ENCODE measurements at places on chromosomes 1 and 21. TPM values are rescaled to one million over a fixed set of nuclear protein-coding genes. Genes with fewer than 3 reads are reported as not detected.

FALEC gene
- not detected for total RNA-seq

KIF14 gene
- 11.5 TPM for total RNA-seq

- no peaks in the 10 kb centered on the region for H3K4me1 ChIP-seq
- H3K4me3 ChIP-seq = no peak overlapping the region
- no peak for DNase-seq
- no peaks in the 10 kb centered on the region for H3K36me3 ChIP-seq
- no peak overlapping the region for H3K27ac ChIP-seq
Observed at GRCh38 chr1:63294803-63295594, 27.4 kb upstream of the FOXD3 start.

FAM151A gene
- not detected for total RNA-seq

CFHR1 gene
- not detected for total RNA-seq

GRCh38 chr1:160346463-160346862 is 3.3 kb downstream of the NCSTN start:
- no peaks in the 10 kb centered on the region for H3K27me3 ChIP-seq
- H3K4me3 ChIP-seq = no peak overlapping the region
- no peak for DNase-seq
- peaks cover 35% of the 10 kb centered on the region for H3K36me3 ChIP-seq
- H3K4me1 ChIP-seq = peaks cover 38% of the 10 kb centered on the region

IL19 gene
- total RNA-seq = not detected
